ENCODE measurements at places on chromosomes 12 and 14.

GRCh38 chr14:93207468-93208308 is 632 bp downstream of the UBR7 start:
- DNase-seq = no peak

GRCh38 chr12:51911788-51912711 is 4.7 kb downstream of the ACVRL1 start:
- no peak for DNase-seq

GRCh38 chr12:65318186-65318685 is 39.8 kb downstream of the MSRB3 start:
- DNase-seq = no peak

DNA sequence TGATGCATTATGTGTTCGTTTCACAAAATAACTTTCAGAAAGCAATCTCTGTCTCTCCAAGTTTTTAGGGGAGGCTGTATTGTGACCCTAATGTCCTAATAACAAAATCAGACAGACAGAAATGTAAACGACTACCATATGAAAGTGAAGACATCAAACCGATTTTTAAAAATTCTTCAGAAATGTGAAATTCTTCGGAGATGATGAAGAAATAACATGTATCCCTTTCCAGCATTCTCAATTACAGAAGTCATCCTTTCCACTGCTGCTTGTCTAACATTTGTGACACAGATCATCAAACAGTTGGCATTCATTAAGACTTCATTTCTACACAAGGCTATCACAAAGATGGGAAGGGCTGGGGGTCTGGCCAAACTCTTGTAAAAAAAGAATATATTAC is 41.0 kb downstream of the DMAC2L start:
- no peak for DNase-seq

DNA sequence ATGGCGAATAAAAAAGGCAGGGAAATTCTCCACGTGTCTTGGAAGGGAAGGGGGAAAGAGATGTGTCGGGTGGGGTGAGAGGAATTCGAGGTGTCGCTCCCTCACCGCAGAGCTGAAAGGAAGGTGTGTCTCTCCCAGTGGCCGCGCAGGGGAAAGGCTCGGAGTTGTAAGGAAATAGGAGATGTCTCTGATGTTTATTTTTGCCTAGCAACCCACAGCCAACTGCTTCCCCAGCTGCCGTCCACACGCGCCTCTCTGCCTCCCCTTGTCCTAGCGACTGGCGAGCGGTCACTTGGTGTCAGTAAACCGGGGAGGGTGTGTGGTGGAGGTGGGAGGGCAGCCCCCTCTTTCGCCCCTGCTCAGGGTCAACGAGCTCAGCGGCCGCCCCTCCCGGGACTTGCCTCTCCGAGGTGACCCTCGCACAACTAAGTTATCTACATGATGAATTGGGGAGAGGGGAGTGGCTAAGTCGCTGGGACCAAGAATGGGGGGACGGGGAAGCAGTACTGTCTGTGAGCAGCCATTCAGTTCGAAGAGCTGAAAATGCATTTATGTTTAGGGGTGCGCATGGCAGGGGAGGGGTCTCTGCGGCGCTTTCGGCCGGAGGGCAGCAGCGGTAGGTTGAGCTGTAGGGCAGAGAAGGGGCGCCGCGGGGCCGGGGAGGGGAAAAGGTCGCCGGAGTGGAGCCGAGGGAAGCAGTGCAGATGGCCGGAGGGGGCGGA is 585 bp upstream of the DYRK2 start:
- peak; percentile 35 for DNase-seq

- DNase-seq = no peak
Measured at GRCh38 chr12:79200176-79200575, 335.6 kb downstream of the SYT1 start.

GRCh38 chr12:21529456-21529855 is 3.4 kb downstream of the SPX start:
- DNase-seq = no peak
